ENCODE measurements at places on chromosomes 11 and 22.
A peak's percentile ranks its signal among the peaks of the same experiment; 100 is the strongest.

- no peak for DNase-seq
Observed at GRCh38 chr11:106461839-106462545, 384.5 kb downstream of the AASDHPPT start.

GRCh38 chr11:128187835-128188234, 399.5 kb downstream of the ETS1 start:
- DNase-seq, result no peak

GRCh38 chr11:46521961-46522681, 71.7 kb downstream of the AMBRA1 start:
- DNase-seq, result no peak

GRCh38 chr22:30829901-30830550, 135.4 kb downstream of the OSBP2 start:
- DNase-seq, result no peak

DNA sequence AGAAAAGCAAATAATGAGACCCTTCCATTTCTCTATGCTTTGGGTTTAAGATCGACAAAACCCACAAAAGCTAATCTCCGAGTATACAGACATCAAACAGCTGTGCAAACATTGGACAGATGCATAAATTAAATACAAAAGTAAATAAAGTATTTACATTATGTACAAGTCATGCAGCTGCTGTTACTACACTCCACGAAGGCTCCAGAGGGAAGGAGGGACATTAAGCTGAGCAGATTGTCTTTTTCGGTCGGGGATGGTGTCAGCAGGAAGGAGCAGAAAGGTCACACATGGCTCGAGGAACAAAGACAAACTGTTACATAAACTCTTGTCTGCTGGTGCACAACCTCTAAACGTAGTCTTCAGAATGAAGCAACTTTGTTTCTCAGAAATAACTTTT, 88.8 kb upstream of the BARX2 start:
- no peak for DNase-seq

DNA sequence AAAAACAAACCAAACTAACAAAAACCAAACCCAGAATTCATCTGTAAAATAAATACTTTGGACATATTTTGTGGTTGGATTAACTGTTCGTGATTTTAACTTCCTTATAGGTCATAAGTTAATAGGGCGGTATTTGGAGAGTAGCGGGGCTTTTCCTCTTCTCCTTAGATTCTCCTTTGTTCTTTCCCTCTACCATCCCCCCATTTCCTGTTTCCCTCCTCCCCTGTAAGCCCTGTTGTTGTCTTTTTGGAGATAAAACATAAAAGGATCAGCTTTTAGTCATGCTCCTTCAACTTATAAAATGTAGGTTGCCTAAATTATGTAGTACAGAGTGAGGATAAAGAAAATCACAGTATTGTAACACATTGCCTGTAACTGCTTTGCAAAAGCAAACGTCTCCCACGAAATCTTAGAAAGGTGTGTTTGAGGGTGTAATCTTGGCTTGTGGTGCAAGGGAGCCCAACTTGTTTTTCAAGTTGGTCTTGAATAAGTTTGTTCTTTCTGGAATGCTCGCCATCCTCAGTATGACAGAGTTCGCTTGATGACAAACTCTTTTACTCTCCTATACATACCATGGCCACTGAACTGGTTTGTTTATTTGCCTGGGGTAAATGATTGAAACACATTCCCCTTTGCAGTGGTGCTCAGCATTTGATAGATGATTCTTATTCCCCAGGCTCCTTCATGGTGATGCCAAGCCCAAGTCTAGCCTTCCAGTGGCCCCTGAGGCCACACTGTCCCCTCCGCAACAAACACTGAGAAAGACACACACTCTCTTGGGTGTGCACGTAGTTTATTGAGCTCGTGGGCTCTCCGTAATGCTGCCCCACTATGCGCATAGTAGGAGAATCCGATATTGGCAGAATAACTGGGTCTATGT, 49.4 kb downstream of the TEAD1 start:
- DNase-seq, result no peak

DNA sequence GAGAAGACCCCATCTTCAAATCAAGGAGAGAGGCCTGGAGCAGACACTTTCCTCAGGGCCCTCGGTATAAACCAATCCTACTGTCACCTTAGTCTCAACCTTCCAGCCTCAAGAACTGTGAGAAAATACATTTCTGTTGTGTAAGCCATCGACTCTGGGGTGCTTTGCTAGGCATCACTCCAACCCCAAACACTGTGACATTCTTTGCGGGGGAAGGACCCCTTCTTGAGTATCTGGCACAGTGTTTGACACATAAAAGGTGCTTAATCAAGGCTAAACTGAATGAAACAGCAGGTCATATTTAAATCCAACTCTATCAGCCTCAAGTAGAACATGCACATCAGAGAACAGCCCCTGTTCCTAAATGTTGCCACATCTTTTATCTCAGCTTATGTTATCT, 558.1 kb downstream of the INSC start:
- no peak for DNase-seq

- DNase-seq, result no peak
Observed at GRCh38 chr11:33214187-33214586, 43.0 kb upstream of the HIPK3 start.

- DNase-seq, result no peak
Observed at GRCh38 chr22:36606114-36606513, 77.1 kb upstream of the EIF3D start.

DNA sequence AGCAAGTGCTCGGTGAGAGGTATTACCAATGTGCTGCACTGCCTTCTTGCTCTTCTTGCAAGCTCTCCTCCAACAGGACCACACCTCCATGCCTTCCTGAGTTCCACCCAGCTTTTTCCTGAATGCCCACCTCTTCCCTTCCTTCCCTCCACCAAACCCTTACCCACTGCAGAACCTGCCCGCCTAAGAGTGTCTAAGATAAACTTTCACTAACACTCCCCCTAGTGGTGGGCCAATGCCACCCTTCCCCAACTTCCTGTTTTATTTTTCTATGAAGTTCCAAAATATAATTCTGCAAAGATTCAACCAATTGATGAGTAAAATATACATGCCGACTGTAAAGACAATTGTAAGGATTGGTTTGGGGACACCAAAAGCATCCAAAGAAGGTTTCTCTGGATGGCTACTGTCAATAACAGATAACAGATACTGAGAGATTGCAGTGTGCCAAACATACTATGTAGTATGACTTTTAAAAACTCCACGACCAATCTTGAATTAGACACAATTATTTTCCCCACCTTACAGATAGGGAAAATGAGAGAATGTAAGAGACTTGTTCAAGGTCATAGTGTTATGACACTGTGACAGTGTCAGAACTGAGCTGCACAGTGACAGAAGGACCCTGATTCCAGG, 38.6 kb upstream of the BMAL1 start:
- peak; percentile 14 for DNase-seq

DNA sequence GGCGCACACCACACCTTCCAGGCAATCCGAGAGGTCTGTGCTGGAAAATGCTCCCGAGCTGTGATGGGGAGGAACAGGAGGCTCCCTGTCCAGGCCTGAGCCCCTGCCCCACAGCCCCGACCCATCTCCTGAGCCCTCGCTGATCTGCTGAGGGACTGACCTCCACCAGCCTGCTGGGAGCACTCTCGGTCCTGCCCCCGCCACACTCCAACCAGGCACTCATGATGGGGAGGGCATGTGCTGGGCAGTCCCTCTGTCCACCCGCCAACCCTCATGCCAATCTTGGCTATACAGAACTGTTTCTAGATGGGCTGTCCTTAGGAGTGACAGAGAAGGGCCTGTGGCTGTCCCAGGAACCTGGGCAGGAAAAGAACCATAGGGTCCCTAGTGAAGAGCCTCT, 70.8 kb downstream of the TRMU start:
- DNase-seq, result no peak

- DNase-seq, result no peak
Observed at GRCh38 chr11:93542811-93543229, 371 bp downstream of the SMCO4 start.

GRCh38 chr11:91263496-91264365, 960.9 kb upstream of the FAT3 start:
- no peak for DNase-seq

DNA sequence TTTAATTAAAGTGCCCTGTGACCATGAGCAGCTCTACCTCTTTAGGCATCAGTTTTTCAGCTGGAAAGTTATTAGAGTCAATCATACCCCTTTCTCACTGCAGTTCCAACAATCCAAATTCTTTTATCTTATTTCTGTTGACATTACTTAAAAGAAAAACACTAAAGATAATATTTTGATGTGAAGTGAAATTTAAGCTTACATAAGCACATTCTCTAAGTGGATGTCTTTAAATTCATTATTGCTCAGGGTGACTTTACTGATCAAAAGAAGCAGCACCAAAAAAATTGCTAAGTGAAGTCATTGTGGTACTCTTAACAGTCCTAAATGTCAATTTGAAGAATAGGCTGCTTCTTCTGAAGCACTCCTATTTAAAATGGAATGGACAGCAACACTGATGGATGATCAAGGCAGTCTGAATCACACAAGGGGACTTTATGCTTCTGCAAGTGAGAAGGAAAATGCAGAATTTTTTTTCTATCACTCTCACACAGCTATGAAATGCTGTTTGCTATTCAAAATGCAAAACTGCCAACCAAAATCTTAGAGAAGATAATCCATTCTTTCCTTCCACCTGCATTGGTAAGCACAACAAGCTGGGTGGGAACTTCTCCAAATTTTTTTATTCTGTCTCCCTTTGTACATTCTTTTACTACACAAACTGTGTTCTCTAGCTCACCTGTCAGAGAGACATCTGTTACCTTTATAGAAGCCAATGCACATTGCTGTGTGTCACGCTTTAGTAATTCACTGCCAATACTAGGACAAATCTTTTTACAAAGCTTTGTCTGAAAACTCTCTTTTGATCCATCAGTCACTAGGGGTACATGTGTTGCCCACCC, 179.9 kb downstream of the GRIA4 start:
- DNase-seq, result no peak

DNA sequence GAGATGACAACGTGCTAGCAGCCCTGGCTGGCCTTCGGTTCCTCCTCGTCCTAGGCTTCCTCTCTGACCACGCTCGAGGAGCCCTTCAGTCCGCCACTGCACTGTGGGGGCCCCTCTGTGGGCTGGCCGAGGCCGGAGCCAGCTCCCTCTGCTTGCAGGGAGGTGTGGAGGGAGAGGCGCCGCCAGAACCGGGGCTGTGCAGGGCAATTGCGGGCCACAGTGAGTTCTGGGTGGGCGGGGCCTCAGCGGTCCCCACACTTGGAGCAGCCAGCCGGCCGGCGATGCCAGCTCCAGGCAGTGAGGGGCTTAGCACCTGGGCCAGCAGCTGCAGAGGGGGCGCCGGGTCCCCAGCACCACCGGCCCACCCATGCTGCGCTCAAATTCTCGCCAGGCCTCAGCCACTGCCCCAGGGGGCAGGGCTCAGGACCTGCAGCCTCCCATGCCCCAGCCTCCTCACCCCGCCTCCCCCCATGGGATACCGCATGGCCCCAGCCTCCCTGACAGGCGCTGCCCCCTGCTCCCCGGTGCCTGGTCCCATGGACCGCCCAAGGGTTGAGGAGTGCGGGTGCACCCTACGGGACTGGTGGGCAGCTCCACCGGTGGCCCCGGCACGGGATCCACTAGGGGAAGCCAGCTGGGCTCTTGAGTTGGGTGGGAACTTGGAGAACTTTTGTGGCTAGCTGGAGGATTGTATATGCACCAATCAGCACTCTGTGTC, 399.4 kb downstream of the LUZP2 start:
- no peak for DNase-seq

DNA sequence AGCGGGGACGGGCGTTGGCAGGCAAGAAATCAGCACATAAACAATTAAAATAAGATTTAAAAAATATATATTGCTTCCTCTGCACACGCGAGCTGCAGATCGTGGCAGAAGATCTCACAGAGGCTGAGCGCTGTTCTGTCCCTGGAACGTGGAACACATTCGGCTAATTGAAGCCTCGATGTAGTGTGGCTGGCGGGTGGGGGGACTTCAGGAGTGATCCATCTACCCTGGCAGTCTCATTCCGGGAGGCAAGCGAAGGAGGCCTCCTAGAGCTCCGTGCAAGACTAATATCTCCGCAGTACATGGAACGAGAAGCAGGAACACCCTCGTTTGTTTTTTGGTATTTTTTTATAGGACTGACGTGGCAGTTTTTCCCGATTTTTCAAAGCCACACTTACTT, 402.4 kb downstream of the MN1 start:
- DNase-seq, result no peak

- no peak for DNase-seq
Observed at GRCh38 chr22:38305471-38306448, 11.5 kb downstream of the CSNK1E start.

- no peak for DNase-seq
Observed at GRCh38 chr22:17946662-17947367, 77.5 kb downstream of the MICAL3 start.

- DNase-seq, result no peak
Observed at GRCh38 chr11:10654811-10655150, 38.8 kb downstream of the IRAG1 start.

DNA sequence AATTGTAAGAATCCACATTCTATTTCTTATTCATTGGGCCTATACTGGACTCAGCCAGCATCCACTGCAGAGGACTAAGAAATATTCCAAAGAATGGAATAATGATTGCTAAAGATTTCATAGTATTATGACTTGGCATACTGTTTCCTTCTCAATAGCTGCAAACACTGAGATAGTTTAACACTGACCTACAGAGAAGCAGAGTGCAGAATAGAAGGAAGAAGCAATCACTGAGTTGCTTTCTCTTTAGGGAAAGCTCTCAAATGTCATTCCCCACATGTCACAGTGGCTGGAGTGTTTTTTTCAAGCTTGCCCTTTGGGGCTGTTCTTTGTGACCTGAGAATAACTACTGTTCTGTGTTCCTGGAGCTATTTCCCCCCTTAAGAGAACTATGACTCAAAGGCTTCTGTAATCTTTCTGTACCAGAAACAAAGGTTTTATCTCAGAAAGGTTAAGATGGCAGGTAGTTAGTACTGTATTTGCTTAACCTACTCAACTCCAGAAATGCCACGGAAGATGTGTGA, 243.6 kb upstream of the LUZP2 start:
- DNase-seq, result no peak

DNA sequence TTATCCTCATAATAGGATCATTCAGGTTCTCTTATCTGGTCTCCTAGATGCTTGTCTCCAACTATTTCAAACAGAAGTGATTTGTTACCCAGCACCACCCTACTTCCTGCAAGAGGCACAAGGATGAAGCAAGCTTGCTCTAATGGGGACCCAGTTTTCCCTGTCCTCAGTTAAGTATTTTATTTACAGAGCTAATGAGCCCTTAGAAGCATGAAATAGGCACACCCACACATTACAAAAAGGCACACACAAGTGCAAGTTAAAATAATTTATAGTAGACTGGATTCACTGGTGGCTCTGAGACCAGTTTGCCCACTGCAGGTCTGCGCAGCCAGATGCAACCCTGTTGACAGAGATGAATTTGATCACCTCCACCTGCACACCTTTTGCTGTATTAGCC, 167.5 kb downstream of the KIRREL3 start:
- no peak for DNase-seq
